NCI-H2081 (cell line): ENCODE measurements at places on chromosomes 12 and 14.

- DNase-seq: no peak
These were observed 48.4 kb downstream of the GCH1 start for GRCh38 chr14:54854181-54854580.

DNA sequence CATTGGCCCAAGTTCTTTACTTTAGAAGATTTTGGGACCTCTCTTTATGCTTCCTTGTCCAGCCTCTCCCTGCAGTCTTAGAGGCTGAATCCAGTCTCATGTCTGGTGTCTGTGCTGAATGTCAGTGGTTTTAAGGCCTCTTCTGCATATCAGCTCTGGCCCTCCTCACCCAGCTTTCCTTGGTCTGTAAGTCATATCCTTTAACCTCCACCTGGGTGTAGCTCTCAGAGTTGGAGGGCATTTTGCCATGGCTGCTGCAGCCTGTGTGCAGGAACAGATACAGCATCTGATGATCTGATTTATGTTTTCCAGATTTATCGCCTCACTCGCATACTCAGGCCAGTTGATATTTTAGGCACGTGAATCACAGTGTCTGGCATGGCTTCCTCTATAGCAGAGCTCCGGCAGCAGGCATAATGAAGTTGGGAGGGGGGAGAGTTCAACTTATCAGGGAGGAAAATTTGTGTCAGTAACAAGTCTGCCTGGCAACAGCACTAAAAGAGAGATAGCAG lies 335.0 kb downstream of the PCNX1 start:
- DNase-seq: no peak

DNA sequence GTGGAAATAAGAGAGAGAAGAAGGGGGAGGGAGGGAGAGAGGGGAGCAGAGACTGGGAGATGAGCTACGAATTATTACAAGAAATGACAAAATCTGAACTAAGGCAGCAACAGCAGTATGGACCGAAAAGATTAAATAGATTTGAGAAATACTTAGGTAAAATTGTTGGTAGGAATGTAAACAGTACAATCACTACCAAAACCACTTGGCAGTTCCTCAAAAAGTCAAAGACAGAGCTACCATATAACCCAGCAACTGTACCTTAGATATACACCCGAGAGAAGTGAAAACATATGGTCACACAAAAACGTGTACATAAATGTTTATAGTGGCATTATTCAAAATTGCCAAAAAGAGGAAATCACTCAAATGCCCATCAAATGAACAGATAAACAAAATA lies 14.1 kb downstream of the KRAS start:
- DNase-seq: no peak

DNA sequence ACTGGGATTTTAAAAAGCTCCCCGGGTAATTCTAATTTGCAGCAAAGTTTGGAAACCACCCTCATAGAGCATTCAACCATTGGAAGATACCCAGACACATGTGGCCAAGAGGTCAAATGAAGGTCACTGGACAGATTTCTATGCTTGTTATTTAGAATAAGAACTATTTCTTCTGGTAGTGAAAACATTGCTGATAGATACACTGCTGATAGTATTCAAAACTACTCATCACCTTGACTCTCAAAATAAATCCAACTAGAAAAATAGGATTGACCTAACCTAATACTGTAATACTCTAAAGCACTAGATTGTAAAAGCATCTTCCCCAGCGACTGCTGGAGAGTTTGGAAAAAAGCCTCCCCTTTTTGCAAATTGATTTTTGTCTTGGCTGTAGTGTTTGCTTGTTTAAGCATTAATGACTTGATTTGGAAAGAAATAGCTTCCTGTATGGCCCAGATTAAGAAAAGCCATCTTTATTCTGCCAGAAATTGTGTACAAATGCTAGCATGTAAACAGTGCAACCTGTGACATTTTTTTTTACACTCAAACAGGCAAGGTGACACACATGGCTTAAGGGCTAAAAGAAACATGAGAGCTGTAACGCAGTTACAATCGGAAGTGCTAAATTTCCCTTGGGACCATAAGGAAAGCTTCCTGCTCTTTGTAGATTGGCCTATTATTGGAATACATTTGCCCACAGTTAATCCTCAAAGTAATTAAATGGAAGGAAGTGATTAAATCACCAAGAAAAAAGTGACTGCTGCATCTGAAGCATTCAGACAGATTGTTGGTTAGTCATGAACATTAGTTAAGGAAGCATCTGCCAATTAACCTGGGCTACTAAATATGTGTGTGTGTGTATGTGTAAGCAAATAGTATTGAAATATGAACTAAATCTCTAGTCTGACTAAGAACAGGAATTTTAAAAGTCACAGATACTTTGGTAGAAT lies 356.5 kb upstream of the ATP2B1 start:
- peak; percentile 75 for DNase-seq

GRCh38 chr12:46237371-46238045 lies 31.3 kb downstream of the SLC38A1 start:
- no peak for DNase-seq

- no peak for DNase-seq
These were observed 52.0 kb upstream of the PPP2R5C start for GRCh38 chr14:101709533-101709881.

DNA sequence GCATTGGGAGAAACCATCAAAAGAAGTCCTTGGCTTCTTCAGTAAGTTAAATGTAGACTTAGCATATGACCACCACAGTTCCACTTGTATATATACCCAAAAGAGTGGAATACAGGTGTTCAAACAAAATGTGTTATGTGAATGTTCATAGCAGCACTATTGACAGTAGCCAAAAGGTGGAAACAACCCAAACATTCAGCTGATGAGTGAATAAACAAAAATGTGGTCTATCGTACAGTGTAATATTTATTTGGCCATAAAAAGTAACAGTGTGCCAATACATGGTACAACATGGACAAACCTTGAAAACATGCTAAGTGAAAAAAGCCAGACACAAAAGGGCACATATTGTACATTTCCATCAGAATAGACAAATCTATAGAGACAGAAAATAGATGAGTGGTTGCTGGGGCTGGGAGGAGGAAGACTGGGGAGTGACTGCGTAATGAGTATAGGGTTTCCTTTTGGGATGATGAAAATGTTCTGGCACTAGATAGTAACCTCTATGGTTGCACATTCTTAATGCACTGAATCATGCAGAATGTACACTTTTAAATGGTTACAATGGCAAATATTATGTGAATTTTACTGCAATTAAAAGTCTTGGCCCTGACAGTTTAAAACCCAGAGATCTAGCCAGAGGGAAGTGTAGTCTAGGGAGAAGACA lies 5.5 kb downstream of the ERP29 start:
- peak; percentile 50 for DNase-seq

GRCh38 chr12:123690191-123690840 lies 19.4 kb downstream of the TCTN2 start:
- no peak for DNase-seq

DNA sequence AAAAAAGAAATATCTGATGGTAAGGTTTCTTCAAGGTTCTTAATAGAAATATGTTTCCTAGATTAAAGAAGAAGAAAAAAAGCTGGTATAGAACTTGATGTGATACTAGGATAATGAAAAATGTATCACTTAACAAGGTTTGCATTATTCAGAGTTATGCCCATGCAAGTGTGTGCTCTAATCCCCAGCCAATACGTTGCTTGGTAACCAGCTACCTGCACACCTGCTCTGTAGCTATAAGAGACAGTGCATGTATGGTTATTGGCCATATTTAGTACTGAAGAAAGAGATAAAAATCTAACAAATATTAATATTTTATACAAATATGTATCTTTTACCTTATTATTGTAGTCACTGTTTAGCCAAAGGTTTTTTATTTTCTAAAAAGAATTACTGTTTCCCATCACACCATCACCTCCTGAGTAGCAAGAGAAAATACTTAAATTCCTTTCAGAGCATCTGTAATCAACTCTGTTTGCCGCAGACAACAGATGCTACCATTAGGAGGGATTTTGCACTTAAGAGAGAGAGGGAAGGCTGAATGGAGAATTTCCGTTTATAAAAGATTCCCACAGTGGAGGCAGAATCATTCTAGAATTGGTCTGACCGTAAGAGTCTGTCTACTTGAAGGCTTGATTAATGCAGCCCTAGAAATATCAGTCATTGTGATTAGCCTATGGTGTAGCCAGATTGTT lies 115.6 kb downstream of the NEDD1 start:
- peak; percentile 63 for DNase-seq

DNA sequence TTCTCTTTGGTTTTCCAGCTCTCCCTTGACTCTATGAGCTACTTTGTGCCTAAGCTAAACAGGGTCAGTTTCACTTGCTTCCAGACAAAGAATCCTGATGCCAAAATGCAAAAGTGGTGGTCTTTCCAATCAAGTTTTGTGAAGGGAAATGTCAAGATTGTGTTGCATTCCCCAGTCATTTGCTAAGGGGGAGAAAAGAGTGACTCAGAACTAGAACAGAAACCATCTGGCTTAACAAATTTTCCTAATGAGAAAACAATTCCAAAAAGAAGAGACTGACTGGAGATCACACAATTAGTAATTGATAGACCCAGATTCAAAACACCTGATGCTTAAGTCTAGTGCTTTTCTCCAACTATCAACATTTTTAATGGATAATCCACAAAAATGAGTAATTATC lies 235.1 kb upstream of the DIO2 start:
- no peak for DNase-seq

GRCh38 chr14:29763342-29763858 lies 164.2 kb downstream of the PRKD1 start:
- DNase-seq: no peak

DNA sequence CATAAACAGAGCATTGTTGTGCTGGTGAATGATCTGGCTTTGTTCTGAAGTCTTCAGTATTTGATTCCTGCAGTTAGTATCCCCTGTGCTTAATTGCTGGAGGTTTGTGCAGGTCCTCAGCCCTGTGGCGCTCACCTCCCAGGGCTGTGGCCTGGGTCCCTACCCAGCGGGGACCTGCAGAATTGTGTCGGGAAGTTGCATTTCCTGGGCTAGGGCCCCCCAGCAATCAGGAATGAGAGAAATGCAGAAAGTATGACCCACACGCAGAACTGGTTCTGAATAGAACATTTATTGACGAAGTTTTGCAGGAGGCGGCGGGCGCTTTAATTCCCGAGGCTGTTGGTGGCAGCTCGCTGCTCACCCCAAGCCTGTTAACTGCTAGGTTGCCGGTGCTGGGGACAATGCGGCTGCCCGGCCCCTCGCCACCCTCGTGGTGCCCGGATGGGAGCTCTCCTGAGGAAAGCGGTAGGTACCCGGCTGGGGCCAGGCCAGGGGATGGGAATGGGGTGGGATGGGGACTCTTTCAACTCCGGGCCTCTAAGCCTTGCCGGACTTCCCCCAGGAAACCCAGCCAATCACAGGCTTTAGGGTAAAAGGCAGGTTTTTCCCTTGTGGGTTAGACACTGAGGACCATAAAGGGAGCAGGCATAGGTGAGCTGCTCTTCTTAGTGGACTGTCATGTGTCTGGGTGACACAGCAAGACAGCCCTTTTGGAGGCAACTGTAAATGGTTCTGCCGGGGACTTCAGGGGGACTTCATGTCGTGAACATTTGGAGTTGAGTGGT lies 11.6 kb downstream of the PLEKHG3 start:
- DNase-seq: no peak

- peak; percentile 70 for DNase-seq
These were observed 31.0 kb upstream of the NPFF start for GRCh38 chr12:53538209-53538689.

GRCh38 chr12:116601933-116602810 lies 43.0 kb downstream of the MAP1LC3B2 start:
- DNase-seq: no peak

GRCh38 chr12:21257172-21257571 lies 77.5 kb downstream of the SLCO1A2 start:
- no peak for DNase-seq

DNA sequence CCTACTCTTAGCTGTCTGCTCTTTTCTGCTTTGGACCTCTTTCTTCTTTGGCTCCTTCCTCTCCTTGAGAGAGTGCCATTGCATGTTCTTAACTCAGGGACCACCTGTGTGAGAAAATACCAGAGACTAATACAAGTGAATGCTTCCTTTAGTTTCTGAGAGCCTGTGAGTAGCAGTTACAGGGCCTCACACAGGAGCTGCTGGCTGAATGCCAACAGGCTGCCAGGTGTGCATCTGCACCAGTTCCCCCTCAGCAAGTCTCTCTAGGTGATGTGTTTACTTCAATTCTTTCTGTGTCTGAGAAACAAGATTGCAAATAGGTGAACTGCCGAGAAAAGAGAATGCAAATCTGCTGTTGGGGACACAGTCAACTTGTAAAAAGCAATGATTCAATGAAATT lies 108.2 kb downstream of the STXBP6 start:
- DNase-seq: peak; percentile 67

- peak; percentile 25 for DNase-seq
These were observed 18.7 kb downstream of the XRCC3 start for GRCh38 chr14:103696466-103697071.

- peak; percentile 88 for DNase-seq
These were observed at the start of gene SVOP for GRCh38 chr12:109020796-109021380. Gene SVOP (minus strand): TSS chr12:109021068. CDS start chr12:109020868, 200 bp downstream.

GRCh38 chr12:124055066-124055465 lies 82.1 kb downstream of the ZNF664 start:
- no peak for DNase-seq

- DNase-seq: no peak
These were observed 29.5 kb downstream of the CCDC198 start for GRCh38 chr14:57464008-57464730.

GRCh38 chr12:108319277-108320234 lies 19.6 kb downstream of the CMKLR1 start:
- DNase-seq: no peak

DNA sequence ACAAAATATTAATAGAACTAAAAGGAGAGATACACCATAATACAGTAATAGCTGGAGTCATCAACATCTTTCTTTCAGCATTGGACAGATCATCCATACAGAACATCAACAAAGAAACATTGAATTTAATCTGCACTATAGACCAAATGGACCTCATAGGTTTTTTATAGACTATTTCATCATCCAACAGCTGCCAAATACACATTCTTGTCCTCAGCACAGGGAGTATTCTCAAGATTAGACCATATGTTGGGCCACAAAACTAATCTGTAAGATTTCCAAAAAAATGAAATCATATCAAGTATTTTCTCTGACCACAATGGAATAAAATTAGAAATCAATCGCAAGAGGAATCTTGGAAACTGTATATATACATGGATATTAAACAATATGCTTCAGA lies 86.9 kb downstream of the FSCB start:
- no peak for DNase-seq

- DNase-seq: peak; percentile 99
These were observed at the start of the genes ALDH6A1 and LIN52 for GRCh38 chr14:74084277-74085046. Gene ALDH6A1 (minus strand): TSS chr14:74084453. CDS start chr14:74084394, 59 bp downstream. Gene LIN52 (plus strand): TSS chr14:74084956. CDS start chr14:74084975, 19 bp downstream.

- no peak for DNase-seq
These were observed 154.2 kb upstream of the PRMT8 start for GRCh38 chr12:3336606-3337311.

GRCh38 chr12:75961878-75962277 lies 69.7 kb downstream of the PHLDA1 start:
- DNase-seq: no peak
